Activated CD4-positive, alpha-beta memory T cell treated with anti-CD3 and anti-CD28 coated beads, Interleukin-2, amount 10 ng/mL, durations not matched to agents 7 days and 5 days (primary cell): ENCODE measurements at places on chromosomes 12 and 14.

- no peak for DNase-seq
Measured at GRCh38 chr14:89787525-89787924, 167.0 kb downstream of the EFCAB11 start.

GRCh38 chr12:12365931-12366431 is 9.1 kb downstream of the BORCS5 start:
- DNase-seq = no peak

GRCh38 chr14:20723488-20723887 is 22.2 kb upstream of the EDDM3A start:
- no peak for DNase-seq

DNA sequence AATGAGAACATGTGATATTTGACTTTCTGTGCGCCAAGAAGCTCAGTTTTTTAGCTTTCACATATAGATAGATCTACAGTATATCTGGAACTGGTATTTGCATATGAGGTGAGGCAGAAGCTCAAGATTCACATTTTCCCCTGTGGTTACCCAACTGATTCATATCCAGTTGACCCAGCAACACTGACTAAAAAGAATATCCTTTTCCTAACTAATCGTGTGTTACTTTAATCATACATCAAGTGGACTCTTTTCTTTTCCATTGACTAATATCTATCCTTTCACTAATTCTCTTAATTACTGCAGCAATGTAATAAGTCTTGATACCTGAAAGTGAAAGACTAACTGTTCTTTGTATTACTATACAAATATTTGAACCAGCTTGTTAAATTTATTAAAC is 236.1 kb downstream of the AEBP2 start:
- DNase-seq = no peak

GRCh38 chr12:109538191-109538863 is 35.0 kb downstream of the MMAB start:
- no peak for DNase-seq

GRCh38 chr14:44530475-44530874 is 23.4 kb upstream of the FSCB start:
- no peak for DNase-seq

- no peak for DNase-seq
Measured at GRCh38 chr12:1934831-1935230, 16.4 kb upstream of the CACNA2D4 start.

GRCh38 chr12:93092649-93092945 is 163.5 kb upstream of the EEA1 start:
- no peak for DNase-seq

GRCh38 chr14:72651081-72651480 is 242.8 kb downstream of the DPF3 start:
- DNase-seq = no peak

GRCh38 chr12:51036279-51036678 is 10.1 kb upstream of the SLC11A2 start:
- no peak for DNase-seq

- DNase-seq = no peak
Measured at GRCh38 chr14:60241091-60241490, 7.9 kb upstream of the PPM1A start.

GRCh38 chr12:129564768-129565167 is 339.1 kb downstream of the TMEM132D start:
- no peak for DNase-seq

GRCh38 chr14:70014406-70015095 is 135.3 kb downstream of the SMOC1 start:
- no peak for DNase-seq

DNA sequence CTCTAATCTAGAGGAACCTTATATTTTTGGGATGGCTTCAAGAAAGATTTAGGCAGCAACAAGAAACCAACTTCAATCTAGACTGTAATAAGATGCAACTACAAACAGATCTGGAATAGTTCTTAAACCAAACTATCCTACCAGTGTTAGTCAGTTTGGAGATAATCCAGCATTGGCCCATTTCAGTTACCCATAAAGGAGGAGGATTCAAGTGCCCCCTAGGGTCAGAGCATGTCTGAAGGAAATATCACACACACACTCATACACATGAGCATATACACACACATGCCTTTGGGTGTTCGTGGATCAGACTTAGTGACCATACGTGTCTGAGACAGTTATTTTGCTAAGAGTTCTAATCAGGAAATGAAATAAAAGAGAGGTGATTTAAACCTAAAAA is 261.2 kb downstream of the ADAMTS20 start:
- DNase-seq = no peak

DNA sequence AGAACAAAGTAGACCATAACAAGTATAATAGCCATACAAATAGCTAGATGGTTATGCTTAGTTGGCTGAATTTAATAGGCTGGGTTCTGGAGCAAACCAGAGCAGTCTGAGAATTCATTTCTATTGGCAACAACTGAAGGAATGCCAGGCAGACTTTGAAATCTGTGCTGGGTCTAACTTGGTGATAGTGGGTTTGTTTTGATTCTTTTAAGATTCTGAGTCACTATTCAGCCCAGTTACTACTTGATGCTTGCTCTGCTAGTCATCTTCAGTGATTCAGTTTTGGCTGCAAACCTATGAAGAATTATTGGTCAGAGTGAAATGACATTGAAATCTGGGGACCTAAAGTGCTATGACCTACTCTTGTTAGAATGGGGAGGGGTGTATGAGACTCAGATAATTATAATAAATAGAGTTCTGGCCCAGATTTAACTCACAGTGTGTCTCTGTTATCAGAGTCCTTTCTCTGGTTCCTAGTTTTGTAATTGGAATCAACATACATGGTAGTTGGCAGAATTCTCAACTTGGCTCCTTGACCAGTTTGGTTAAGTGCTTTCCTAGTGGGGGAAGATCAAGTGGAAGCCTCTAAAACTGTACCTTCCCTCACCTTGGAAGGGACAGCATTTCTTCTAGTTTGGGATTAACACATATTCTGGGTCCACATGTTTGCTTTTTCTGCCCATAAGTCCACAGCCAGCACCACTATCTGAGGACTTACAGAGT is 43.5 kb downstream of the MNAT1 start:
- DNase-seq = no peak

DNA sequence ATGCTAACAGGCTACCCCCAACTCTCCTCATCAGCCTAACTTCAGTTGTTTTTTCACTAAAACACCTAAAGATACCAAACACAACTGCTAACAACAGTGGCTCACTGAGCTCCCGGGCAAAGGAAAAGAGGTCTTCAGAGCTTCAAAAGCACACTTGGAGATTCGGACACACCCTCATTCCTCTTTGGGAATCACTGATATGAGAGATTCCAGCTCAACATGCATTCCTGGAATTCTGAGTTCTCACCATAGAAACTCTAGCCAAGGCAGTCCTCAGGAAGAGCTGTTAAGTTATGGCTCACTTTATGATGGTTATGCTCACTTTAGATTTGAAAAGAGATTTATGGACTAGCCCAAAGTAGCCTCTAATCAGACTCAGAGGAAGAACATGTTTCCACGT is 40.1 kb downstream of the STXBP6 start:
- DNase-seq = no peak

- no peak for DNase-seq
Measured at GRCh38 chr12:124742111-124742510, 121.6 kb downstream of the SCARB1 start.

DNA sequence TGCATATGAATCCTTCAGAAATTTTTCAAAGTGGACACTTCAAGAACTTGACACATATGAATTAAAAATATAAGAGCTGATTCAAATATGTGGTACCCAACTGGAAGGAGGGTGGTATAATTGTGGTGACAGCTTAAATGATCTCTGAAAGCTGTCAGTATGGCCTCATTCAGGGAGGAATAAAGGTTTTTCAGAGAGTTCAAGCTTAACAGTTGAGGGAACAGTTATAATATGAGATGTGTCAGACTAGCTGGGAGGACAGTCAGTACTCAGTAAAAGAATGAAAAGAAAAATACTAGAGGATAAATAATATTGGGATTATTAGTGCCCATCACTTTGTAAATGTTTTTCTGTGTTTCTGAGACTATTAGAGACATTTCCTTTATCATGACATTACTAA is 277.5 kb downstream of the RASSF9 start:
- no peak for DNase-seq

GRCh38 chr12:3363608-3364007 is 127.4 kb upstream of the PRMT8 start:
- DNase-seq = no peak

DNA sequence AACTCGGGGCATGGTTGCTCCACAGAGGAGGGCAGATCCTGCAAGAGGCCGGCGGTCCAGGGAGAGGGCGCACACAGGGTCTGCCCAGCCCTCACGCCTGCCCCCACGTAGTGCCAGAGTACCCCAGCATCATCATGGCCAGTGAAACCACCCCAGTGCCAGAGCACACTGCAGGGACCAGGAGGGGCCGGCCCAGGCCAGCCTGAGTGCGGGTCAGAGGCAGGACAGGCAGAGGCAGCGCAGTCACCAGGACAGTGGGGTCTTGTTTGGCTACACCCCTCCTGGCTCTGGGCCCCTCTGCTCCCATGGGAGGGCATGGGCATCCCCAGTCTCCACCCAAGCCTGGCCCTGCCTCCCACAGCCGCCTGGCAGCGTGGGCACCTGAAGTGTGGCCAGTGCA is 34.7 kb downstream of the LRCOL1 start:
- no peak for DNase-seq

DNA sequence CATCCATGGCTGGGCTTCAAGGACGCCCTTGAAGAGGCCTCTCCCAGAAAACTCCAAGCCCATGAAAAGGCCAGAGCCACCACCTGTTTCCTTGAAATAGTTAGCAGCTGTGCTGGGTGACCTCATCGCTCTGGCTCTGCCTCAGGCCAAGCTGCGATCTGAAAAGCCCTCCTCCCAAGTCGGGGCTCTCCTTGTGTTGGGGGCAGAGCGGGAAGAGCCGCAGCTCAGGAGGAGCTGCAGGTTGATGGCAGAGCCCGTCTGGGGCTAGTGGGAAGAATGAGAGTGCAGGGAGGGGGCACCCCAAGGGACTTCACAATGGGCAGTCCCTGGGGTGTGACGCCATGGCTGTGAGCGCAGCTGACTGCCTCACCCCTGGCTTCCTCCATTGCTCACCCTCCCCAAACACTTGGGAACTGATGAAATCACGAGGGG is 50.0 kb upstream of the STON2 start:
- DNase-seq = no peak

- DNase-seq = no peak
Measured at GRCh38 chr14:20441461-20441860, 5.5 kb upstream of the KLHL33 start.

DNA sequence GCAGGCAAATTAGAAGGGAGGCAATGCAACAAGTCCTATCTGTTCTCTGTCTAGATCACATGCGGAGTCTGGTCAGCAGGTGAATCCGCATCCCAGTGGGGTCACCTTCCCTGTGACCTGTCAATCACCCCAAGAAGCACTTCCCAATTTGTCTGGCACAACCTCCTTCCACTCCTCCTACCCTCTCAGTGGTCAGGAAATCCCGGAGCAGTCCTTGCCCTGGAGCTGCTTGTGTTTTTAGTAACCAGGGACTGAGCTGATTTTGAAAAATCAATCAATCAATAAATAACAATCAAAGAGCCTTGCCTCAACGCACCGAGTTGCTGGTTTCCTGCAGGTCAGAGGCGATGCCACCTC is 572 bp upstream of the ACSS3 start:
- DNase-seq = no peak

- DNase-seq = no peak
Measured at GRCh38 chr12:12028668-12029402, 41.9 kb upstream of the BCL2L14 start.

GRCh38 chr12:128790221-128790620 is 33.5 kb downstream of the SLC15A4 start:
- DNase-seq = no peak

GRCh38 chr12:25491396-25492325 is 61.4 kb downstream of the LMNTD1 start:
- DNase-seq = no peak
